Activated CD8-positive, alpha-beta memory T cell treated with anti-CD3 and anti-CD28 coated beads for 48 hours (primary cell): ENCODE measurements at places on chromosomes 4 and X.

- no peak for DNase-seq
Observed at GRCh38 chrX:36436361-36436760, 516.8 kb downstream of the CFAP47 start.

DNA sequence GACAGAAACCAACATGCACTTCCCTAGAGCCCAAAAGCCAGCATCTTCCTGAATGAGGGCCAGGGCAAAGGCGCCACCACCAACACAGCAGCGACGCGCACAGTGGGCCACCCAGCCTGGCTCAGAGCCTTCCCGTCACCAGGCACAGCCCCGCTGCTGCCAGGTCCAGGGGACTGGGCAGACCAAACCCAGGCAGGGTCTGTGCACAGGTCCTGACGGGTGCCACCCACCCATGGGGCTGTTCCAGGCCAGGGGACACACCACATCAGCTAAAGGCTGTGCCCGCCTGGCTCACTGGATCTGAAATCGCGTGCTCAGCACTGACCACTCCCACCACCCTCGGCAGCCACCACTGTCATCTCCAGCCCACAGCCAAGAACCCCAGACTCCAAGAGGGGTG is 13.8 kb downstream of the FAM53A start:
- DNase-seq: no peak

DNA sequence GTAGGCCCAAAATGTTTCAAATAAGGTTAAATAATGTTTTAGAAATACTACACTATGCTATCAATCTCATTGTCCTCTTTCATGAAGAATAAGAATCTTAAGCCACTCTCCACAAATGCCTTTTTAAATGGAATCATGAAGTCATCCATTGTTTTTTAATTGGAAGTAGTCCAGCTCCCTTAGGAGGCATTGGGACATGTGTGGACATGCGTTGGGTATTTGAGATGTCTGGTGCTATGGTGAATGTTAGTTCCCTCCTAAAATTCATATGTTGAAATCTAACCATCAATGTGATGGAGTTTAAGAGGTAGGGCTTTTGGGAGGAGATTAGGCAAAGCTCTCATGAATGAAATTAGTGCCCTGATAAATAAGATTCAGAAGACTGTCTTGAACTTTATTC is 289.0 kb downstream of the C4orf33 start:
- DNase-seq: no peak

DNA sequence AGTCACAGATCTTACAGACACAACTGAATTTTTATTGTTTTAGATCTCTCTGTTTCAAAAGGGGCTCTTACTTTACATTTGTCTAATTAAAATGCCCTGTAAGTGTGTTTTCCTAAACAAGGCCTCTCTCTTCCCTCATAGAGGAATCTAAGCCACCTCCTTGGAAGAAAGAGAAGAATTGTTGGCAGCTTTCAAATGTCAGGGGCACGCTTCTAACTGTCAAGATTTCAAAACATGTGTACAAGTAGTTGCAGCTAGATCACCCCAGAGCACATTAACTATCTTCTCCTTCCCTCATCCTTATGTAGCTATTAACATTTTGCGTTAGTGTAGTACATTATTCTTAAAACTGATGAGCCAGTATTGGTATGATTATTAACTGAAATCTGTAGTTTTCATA is 266.5 kb upstream of the BOD1L1 start:
- DNase-seq: no peak

DNA sequence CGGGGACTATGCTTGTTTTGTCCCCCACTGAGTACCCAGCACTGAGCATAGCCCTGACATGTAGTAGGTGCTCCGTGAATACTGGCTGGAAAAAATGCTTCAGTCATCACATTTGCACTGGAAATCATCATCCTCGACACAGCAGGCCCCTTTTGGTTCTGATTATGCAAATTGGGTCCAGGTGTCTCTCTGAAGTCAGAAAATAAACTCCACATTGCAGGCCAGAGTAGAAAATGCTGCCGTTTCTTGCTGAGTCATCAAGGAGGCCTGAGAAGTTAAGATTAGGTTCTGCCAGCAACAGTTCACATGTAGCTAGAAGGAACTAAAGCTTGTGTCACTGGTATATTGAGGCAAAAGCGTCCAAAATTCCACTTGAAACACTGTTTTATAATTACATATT is 15.0 kb upstream of the STK32B start:
- DNase-seq: no peak

- no peak for DNase-seq
Observed at GRCh38 chrX:56233682-56234081, 1.5 kb downstream of the KLF8 start.

GRCh38 chr4:154348657-154349056 is 142.9 kb downstream of the DCHS2 start:
- DNase-seq: no peak

DNA sequence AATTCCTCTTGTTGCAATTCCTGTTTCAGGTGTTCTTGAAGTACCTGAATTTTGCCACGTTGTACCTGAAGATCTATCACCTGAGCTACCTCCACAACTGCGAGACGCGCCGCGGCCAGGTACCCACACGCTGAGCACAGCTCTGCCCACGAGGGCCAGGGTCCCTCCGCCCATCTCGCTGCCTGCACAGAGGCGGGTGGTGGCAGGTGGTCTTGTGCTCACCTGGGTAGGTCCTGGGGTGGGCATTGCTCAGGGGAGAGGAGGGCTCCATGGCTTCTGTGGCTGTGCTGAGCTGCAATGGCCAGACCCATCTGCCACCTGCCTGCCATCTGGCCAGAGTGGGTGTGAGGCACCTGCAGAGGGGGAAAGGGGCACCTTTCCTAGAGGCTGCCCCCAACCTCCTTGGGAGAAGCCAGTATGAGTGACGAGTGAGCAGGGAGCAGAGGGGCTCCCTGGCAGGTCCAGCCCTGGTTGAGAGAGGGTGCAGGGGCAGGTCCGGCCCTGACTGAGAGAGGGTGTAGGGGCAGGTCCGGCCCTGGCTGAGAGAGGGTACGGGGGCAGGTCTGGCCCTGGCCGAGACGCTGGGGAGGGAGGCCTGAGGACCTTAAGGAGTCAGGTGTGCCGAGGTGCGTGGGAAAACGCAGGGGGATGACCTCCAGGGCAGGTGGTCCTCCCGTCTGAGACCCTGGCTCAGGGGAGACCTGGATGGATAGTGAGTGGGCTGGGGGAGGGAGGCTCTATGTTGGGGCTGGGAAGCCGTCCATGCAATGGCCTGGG is 10.7 kb downstream of the PDE6B start:
- DNase-seq: no peak

- DNase-seq: no peak
Observed at GRCh38 chrX:51192104-51192503, 140.5 kb upstream of the NUDT10 start.

DNA sequence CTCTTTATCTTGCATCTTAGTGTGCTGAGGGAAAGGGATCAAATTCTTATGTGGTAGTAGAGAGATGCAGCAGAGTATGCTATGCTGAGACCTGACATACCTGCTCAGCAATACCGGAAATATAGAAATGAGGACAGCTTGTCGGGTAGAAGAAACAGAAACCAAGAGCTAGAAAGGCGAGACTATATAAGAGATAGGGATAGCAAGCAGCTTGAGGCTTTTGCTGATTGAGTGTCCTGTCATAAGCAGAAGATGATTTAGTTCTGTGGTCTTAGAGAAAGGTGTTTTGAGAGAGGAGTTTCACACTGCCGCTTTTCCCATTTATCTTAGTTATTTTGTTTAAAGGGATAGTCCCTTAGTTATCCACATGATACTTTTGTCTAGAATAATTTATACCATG is 31.7 kb downstream of the USP9X start:
- no peak for DNase-seq

- no peak for DNase-seq
Observed at GRCh38 chr4:187908731-187909130, 86.8 kb upstream of the ZFP42 start.

DNA sequence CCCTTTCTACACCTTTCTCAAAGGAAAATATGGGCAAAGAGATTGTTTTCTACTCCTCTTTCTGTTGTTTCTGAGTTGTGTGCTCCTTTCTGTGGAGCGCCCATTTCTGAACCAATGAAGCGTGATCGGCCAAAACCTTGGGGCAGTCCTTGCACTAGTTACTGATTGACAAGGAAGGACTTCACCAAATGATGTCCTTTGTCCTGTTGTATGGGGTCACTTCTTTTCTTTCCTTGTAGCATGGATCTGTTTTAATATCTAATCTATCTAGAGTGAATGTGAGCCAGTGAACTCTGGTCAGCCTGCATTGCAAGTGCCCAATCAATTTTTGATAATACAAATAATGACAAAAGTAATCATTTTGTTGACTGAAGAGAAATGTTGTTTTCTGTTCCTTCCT is 94.5 kb downstream of the EGF start:
- DNase-seq: no peak

DNA sequence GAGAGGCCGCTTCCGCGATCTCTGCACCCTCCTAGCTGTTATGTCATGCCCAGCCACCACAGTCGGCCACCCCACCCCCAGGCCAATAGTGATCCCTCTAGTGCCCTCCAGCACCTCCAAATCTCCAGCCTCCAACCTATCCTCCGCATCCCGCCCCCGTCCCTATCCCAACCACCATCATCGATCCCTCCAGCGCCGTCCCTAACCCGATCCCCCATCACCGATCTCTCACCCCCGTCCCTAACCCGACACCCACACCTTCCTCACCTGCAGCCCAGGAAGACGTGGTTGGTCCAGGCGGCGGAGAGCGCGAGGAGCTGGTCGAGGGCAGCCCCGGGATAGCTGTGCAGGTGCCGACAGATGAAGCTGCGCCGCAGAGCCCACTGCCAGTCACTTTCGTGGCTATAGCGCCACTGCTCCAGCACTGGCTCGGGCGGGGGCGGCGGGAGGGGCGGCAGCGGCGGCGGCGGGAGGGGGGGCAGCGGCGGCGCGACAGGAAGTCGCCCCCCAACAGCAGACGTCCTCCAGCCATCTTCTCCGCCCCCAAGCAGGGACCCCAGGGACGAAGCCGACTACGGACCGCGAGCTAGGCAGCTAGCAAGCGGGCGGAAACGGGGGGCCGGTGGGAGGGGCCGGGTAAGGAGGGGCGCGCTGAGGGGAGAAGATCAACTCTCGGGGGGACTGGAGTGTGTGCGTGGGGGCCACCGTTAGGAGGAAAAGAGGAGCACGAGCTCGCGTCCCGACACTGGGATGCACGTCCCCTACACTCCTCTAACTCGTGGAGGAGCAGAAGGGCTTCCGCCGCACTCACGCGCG is 552 bp downstream of the NKRF start:
- no peak for DNase-seq

DNA sequence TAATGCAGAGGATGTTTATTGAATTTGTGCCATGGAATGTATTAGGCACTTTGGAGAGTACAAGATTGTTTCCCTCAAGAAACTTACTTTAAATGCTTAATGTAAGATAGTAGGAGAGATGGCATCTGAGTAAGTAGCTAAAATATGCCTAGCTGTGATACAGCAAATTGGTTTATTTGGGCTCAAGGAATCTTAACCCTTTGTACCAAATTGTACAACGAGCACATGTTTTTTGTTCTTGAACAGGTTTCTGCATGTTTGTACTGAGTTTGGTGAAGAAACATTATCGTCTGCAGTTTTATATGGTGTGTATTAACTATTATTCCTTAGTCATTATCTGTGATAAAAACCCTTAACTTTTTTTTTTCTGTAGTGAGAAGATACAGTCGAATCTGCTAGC is 48.6 kb downstream of the CDS1 start:
- DNase-seq: no peak

DNA sequence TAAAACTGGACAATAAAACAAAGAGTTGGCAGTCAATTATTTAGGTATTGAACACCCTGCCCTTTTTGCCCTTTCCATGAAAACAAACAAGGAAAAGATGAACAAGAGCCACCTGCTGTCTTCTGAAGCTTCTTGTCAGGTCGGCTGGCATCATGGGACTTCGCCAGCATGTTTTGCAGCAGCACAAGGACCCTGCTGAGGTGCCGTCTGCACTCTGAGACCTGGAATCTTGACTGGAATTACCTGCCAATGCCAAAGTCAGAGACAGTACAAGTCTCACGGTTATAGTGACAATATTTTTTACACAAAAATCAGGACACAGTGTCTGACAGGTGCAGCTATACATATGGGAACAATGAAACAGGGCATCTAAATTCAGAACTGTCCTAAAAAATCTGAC is 284.5 kb downstream of the GASK1B start:
- DNase-seq: no peak

GRCh38 chrX:7706032-7706431 is 136.9 kb upstream of the VCX start:
- no peak for DNase-seq

DNA sequence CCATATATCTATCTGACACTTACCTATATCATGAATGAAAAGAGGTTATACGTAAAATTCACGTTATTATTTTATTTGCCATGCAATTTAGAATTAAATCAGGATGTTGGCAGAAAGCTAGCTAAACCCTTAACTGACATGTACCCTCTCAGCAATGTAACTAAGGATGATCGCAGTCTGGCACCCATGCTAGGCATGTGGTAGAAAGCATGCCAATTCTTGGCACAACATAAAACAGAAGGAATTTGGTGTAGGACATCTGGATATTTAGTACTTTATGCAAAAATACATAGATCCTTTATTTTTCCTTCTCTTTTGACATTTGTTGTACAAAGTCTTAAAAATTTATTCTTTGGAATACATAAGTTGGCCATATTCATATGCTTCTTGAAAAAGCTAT is 436.8 kb upstream of the FAT1 start:
- DNase-seq: no peak

DNA sequence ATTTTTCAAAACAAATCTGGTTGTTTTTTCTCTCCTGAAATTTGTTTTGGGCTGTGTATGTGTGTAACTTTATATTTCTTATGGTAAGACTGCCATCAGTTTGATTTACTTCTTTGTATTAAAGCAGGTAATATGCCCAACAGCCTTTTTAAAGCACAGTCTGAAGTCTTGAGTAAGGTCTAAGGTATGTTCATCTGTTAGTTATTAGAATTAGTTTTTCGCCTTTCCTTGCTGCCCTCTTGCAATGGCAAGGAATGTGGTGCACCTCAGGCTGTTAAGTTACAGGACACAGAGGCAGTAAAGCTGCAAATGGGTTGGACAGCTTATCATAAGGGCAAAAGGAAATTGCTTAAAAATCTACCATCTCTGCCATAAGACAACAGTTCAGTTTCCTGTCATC is 71.8 kb downstream of the METTL14 start:
- DNase-seq: no peak

DNA sequence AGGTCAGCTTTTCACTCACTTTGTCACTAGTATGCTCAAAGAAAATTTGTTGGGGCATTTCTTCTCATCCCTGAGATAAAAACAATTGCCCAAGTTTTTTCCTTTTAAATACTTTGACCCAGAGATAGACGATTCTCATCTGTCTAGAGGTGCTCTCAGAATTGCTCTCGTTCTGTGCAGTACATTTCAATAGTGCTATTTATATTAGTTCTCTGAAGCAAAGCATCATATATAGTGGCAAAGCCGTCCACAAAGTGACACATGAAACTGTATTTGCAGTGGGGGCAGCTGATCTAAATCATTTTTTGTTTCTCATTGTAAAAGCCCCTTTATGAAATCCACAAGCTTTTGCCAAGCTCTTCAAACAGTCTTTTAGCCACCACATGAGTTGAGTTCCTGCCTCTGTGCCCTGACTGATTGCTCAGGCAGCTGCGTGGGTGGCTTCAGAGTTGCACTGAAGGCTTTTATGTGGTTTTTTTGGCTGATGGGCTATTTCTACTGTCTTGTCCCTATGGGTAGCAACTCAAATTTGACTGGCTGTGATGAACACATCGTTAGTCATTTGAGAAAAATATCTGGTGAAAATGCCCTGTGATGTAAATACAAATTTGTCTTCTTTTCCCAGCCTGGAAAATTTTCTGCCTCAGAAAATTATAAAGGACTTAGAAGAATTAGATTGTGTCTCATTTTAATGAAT is 119.1 kb upstream of the OTUD4 start:
- DNase-seq: peak; percentile 47

GRCh38 chr4:106816496-106816895 is 219.6 kb downstream of the DKK2 start:
- DNase-seq: no peak
